ENCODE measurements at places on chromosomes 7 and 10.

GRCh38 chr10:111338805-111339204 lies 262.0 kb downstream of the ADRA2A start:
- H3K27ac ChIP-seq = no peak overlapping the region
- no peak for DNase-seq
- H3K27me3 ChIP-seq = peaks cover 10% of the 10 kb centered on the region
- H3K4me3 ChIP-seq = no peak overlapping the region
- peaks cover 16% of the 10 kb centered on the region for H3K4me1 ChIP-seq
- H3K36me3 ChIP-seq = peaks cover 4% of the 10 kb centered on the region

GRCh38 chr10:102631525-102632393 lies 12.5 kb upstream of the TRIM8 start:
- peaks cover 15% of the 10 kb centered on the region for H3K4me1 ChIP-seq
- DNase-seq = no peak
- peaks cover 9% of the 10 kb centered on the region for H3K36me3 ChIP-seq
- H3K27me3 ChIP-seq = no peaks in the 10 kb centered on the region

DNA sequence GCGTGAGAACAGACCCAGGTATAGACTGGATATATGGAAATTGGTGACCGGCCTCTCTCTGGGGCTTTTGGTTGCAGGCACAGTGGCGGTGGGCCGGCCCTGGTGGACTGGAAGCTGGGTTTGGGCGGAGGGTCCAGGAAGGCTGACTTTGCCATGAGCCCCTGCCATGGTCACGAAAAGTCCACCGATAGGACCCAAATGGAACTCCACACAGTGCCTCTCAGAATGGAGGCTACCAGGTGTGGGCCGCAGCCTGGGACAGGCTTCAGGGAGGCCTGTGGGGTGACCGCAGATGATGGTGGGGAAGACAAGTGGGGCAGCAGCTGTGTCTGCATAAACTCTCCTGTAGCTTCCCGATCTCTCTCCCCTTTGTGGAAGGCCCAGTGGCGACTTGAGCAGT lies 123.2 kb downstream of the DNAJB6 start:
- no peak overlapping the region for H3K4me3 ChIP-seq
- H3K36me3 ChIP-seq = peaks cover 2% of the 10 kb centered on the region
- peaks cover 3% of the 10 kb centered on the region for H3K4me1 ChIP-seq
- peaks cover 10% of the 10 kb centered on the region for H3K27me3 ChIP-seq

DNA sequence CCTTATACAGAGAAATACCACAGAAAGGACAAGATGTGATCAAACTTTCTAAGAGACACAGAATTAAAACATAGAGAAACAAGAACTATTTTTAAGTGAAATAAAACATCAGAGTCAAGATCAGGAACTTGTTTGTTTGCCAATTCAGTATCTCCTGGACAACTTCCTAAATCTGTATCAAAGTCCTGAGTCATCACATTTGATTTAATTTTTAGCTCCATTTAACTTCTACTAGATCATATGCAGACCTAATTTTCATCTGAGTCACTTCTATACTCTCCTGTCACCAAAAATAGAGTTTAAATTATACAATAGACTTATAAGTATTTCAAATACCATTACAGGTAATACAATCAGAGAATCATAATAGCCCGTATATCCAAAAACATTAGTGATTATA lies 268.1 kb downstream of the PRKG1 start:
- H3K36me3 ChIP-seq = no peaks in the 10 kb centered on the region
- no peaks in the 10 kb centered on the region for H3K4me1 ChIP-seq
- H3K27me3 ChIP-seq = no peaks in the 10 kb centered on the region
- no peak overlapping the region for H3K27ac ChIP-seq
- no peak overlapping the region for H3K4me3 ChIP-seq
- no peak for DNase-seq

GRCh38 chr10:17989908-17990767 lies 38.4 kb downstream of the SLC39A12 start:
- H3K27ac ChIP-seq = no peak overlapping the region
- peaks cover 3% of the 10 kb centered on the region for H3K4me1 ChIP-seq
- H3K36me3 ChIP-seq = no peaks in the 10 kb centered on the region
- no peak overlapping the region for H3K4me3 ChIP-seq
- no peak for DNase-seq

DNA sequence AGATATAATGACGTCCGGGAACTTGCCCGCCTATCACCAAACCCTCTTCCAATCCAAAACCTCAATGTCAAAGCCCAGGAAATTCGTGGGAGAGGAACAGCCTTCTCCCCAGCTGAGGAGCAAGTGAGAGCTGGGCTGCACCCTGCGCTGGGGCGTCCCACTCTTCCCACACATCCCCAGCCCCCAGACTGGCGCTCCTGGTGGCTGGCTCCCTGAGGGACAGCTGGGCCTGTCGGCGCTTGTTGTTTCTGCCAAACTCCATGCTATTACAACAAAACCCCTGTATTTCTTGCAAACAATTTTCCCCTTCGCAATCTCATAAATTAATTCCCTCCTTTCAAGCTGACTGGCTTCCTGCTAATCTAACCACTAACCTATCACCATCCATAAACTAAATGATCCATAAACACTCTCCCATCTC lies 53.0 kb downstream of the GRID1 start:
- H3K27me3 ChIP-seq = peaks cover 12% of the 10 kb centered on the region
- no peaks in the 10 kb centered on the region for H3K36me3 ChIP-seq
- H3K27ac ChIP-seq = no peak overlapping the region
- no peak for DNase-seq

- H3K27me3 ChIP-seq = peaks cover 3% of the 10 kb centered on the region
- H3K4me1 ChIP-seq = no peaks in the 10 kb centered on the region
- no peak overlapping the region for H3K27ac ChIP-seq
- DNase-seq = no peak
- no peak overlapping the region for H3K4me3 ChIP-seq
Observed at GRCh38 chr10:129853562-129853903, 110.5 kb downstream of the EBF3 start.

- peaks cover 7% of the 10 kb centered on the region for H3K36me3 ChIP-seq
- H3K4me3 ChIP-seq = no peak overlapping the region
- no peak overlapping the region for H3K27ac ChIP-seq
- H3K27me3 ChIP-seq = no peaks in the 10 kb centered on the region
- H3K4me1 ChIP-seq = peaks cover 2% of the 10 kb centered on the region
- no peak for DNase-seq
Observed at GRCh38 chr7:151657173-151657572, 137.5 kb upstream of the RHEB start.

DNA sequence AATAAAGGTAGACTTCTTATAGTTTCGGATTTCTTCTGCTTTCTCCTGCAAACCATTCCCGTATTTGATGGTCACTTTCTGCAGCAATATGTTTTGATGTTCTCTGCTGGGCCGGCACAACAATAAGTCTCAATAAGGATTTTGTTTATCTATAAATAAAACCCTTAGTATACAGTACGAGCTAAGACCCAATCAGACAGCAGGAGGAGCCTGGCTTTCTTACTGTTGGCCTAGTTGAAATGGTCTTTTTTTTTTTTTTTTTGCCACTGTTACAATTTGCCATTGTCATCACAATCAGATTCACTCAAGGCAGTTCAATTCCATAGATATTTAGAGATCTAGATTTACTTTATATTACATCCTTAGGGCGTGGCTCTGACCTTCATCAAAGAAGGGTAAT lies 76.4 kb downstream of the PLXDC2 start:
- no peaks in the 10 kb centered on the region for H3K27me3 ChIP-seq
- H3K4me1 ChIP-seq = no peaks in the 10 kb centered on the region
- no peak for DNase-seq
- H3K27ac ChIP-seq = no peak overlapping the region
- no peaks in the 10 kb centered on the region for H3K36me3 ChIP-seq
- H3K4me3 ChIP-seq = no peak overlapping the region

- H3K36me3 ChIP-seq = no peaks in the 10 kb centered on the region
- H3K27ac ChIP-seq = no peak overlapping the region
- H3K27me3 ChIP-seq = peaks cover 9% of the 10 kb centered on the region
- no peak for DNase-seq
- H3K4me1 ChIP-seq = peaks cover 9% of the 10 kb centered on the region
Observed at GRCh38 chr7:128131731-128132130, 100.5 kb upstream of the LRRC4 start.

DNA sequence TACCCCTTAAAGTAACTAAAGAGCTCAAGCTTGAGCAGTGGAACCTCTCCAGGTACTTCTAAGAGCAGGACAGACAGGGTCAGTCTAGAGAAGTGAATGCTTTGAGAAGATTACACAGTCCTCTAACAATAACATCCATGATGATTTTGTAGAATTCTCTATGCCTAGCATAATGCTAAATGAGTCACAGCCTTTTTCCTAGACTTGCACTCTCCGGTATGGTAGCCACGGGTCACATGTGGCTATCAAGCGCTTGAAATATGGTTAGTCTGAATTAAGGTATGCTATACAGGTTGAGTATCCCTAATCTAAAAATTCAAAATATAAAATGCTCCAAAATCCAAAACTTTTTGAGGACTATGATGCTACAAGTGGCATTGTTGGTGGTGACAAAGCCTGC lies 166.6 kb upstream of the MKLN1 start:
- no peaks in the 10 kb centered on the region for H3K27me3 ChIP-seq
- no peaks in the 10 kb centered on the region for H3K4me1 ChIP-seq
- DNase-seq = no peak
- H3K36me3 ChIP-seq = no peaks in the 10 kb centered on the region

DNA sequence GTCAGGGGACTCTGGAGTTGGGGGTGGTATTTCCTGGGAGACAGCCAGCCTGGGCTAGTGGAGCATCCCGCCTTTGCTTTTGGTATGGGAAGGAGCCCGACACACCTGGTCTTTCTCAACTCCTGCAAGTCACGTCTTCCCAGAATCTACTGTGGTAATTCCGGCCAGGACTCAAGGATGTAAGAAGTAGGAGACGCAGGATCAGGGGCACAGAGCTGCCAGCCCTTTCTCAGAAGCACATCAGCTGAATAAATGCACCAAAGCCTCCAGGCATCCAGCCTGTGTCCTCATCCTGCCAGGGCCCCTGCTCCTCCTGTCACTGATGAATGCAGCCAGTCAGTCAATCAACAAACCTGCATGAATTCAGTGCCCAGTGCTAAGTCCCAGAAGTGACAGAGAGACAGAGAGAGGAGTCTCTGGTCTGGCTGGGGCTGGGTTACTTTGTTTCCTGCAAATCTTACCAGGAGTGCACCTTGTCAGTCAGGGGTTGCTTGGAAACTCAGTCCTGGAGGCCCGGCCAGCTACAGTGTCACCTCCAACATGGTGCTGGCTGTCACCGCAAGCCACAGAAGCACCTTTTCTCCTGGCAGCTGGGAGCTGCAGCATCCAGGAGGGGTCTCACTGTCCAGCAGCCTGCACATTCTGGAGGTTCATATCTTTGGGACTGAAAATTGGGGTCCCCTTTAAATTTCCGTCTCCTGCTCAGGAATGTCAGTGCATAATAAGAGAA lies 101.8 kb downstream of the PTPRE start:
- no peak overlapping the region for H3K4me3 ChIP-seq
- no peak overlapping the region for H3K27ac ChIP-seq
- no peak for DNase-seq
- no peaks in the 10 kb centered on the region for H3K36me3 ChIP-seq
- peaks cover 8% of the 10 kb centered on the region for H3K27me3 ChIP-seq

DNA sequence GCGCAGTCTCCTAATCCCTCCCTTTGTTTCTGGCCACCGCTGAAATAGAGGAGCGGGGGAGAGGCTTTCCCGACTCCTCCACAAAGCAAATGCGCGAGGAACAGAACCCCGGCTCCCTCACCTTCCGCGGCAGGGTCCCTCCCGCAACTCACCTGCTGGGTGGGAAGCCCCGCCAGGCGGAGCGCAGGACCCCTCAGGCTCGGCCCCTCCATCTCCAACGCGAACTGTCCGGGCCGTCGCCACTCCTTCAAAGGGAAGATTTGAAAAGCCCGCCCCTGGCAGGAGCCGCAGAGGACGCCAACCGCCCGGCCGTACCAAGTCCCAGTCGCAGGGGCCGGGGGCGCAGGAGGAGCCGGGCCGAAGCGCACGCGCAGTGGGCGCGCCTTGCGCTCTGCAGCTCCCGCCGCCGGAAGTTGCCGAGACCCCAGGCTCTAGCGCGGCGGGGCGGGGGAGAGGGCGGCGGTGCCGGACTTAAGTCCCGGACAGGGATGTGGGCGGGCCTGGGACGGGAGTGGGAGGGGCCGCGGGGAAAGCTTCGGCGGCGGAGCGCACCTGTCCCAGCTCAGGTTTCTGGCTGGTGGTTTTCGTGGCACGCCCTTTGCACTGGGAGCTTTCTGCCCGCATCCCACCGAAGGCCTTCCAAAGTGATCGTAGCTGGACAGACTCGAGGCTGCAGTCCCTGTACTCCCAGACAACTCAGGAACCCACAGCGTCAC lies at the start of gene RTKN2:
Gene RTKN2 (minus strand): TSS at position 446 of the 716 bp plus-strand sequence. CDS start 234 bp downstream, at position 212.
- H3K36me3 ChIP-seq = no peaks in the 10 kb centered on the region
- peak; percentile 59 for DNase-seq
- peaks cover 5% of the 10 kb centered on the region for H3K4me1 ChIP-seq

GRCh38 chr7:2814186-2814945 lies 29.7 kb downstream of the GNA12 start:
- peaks cover 12% of the 10 kb centered on the region for H3K36me3 ChIP-seq
- no peak overlapping the region for H3K27ac ChIP-seq
- no peak overlapping the region for H3K4me3 ChIP-seq
- no peak for DNase-seq
- H3K27me3 ChIP-seq = no peaks in the 10 kb centered on the region
- H3K4me1 ChIP-seq = peaks cover 39% of the 10 kb centered on the region

DNA sequence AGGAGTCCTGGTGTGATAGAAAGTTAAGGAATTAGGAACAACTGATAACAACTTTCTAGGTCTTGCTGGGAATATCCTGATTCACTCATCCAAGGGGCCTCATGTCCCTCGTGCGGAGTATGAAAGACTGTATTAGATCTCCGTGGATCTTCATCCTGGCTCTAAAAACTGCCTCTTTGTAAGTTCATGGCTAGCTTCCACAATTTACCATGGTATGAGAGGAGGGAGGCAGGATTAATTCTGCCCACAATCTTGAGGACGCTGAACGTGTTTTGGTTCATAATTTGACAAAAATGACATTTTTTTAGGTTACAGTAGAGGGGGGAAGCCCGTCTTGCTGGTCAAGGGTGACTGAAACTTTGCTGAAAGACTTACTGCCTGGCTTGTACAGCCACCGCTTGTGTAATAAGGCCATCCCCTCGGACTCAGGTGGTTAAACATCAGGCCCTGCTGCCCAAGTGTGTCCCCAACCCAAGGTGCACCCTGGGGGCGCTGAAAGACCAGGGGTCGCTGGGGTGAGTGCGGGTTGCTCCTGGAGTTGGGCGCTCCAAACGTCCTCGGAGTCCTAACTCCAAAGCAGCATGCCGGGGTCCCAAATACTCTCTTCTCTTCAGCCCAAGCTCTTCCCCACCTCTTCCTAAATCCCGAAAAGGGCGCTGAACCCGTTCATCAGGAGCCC lies 733 bp downstream of the HIBADH start:
- no peaks in the 10 kb centered on the region for H3K36me3 ChIP-seq
- H3K27me3 ChIP-seq = no peaks in the 10 kb centered on the region
- no peak for DNase-seq
- peak overlapping the region; percentile 86 for H3K4me3 ChIP-seq

DNA sequence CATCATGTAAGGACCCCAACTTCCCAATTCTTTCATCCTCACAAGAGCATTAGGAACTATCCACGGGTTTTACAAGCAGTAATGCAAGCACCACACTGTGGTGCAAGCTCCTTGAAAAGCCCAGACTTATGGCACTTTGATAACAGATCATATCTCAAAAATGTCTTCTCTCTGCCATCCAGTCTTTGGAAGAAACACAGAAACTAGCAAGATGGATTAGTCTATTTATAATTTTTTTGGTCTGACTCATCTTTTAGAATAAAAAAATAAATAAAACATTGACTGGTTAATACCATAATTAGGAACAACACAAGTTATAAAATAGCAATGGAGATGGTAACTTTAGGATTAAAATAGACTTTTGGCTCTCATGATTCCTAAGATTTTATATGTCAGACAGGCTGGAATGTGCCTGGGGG lies 49.0 kb upstream of the CALD1 start:
- H3K27me3 ChIP-seq = peaks cover 4% of the 10 kb centered on the region
- no peak for DNase-seq
- H3K36me3 ChIP-seq = no peaks in the 10 kb centered on the region
- no peak overlapping the region for H3K27ac ChIP-seq
- no peak overlapping the region for H3K4me3 ChIP-seq

All from memory B cell (primary cell).